Spinal cord (tissue), 10 donors: ENCODE measurements at places on chromosomes 6 and 20.

DNA sequence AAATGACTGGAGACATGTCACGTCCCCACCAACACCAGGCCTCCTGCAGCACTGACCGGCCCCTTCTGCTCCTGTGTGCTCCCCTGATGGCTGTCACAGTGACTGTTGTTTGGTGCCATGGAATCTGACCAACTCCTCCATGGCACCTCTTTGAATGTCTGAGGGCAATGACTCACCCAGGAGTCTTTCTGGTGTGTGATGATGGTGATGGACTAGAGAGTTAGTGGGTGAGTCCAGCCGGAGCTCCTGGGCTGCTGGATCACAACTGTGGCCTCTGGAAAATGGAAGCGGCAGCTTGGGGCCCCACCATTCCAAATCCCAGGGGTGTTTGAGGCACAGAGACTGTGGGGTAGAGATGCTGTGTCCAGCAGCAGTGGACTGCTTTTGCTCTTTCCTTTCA is 133.3 kb downstream of the TFAP2C start:
- H3K27me3 ChIP-seq: no peaks in the 10 kb centered on the region
- H3K4me3 ChIP-seq: no peak overlapping the region
- no peaks in the 10 kb centered on the region for H3K4me1 ChIP-seq

DNA sequence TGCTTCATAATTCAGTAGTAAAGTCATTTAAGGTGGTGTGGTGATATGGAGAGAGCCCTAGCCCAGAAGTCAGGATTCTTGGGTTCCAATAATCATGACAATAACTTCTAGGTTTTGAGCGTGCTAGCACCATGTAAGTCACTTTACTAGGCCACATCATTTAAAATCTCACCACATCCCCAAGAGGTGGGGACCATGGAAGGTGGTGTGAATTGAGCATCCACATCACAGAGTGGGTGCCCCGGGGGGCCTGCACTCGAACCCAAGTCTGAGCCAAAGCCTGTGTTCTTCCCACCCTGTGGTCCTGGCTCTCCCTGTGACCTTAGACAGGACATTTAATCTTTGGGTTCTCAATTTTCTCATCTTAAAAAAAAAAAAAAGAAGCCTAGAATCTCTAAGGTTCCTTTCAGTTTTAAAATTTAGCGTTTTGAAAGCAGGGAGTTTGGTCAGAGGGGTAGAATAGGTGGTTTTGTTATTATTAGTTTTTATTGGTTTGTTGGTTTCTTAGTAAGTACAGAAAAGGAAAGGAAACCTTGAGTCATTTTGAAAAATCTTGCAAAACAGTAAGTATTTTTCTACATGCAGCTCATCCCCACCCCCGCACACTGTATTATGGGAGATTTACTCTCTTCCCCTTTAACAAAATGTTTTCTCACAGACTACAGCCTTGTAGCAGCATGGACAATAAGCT is 26.4 kb downstream of the ARMC2 start:
- no peak for DNase-seq
- no peaks in the 10 kb centered on the region for H3K27me3 ChIP-seq
- H3K4me3 ChIP-seq: no peak overlapping the region
- H3K4me1 ChIP-seq: peaks cover 18% of the 10 kb centered on the region
- no peak overlapping the region for H3K27ac ChIP-seq

DNA sequence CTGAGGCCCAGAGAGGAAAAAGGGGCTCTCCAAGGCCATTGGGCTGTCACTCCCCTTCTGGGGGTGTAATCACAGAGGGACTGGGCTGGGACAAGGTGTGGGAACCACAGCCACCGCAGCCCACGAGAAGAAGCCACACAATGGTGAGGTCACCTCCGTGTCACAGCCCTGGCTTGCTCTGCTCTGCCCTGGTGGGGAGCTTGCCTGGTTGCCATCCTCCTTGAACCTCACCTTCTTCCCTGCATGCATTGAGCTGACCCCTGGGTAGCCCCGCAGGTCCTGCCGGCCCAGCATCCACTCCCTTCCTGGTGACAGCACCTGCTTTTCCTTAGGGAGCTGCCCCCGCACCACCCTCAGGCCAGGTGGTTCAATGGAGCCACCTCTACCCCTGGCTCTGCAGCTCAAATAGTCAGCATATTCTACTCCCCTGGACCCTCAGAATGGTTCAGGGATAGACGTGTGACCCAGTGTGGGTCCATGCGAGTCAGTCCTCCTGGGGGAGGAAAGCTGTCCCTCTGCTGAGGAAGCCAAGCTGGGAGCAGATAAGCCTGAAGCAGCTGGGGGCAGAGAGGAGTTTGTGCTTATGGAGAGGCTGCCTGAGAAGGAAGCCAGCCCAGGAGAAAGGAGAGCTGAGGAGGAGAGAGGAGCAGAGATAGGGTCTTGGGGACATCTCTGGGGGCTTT is 21.3 kb downstream of the RBM38 start:
- H3K4me1 ChIP-seq: no peaks in the 10 kb centered on the region
- H3K27ac ChIP-seq: no peak overlapping the region
- peaks cover 45% of the 10 kb centered on the region for H3K36me3 ChIP-seq
- H3K4me3 ChIP-seq: no peak overlapping the region
- no peak for DNase-seq
- no peaks in the 10 kb centered on the region for H3K27me3 ChIP-seq

GRCh38 chr6:150492941-150493340 is 106.7 kb upstream of the PLEKHG1 start:
- H3K27ac ChIP-seq: no peak overlapping the region
- no peak for DNase-seq
- no peaks in the 10 kb centered on the region for H3K27me3 ChIP-seq
- H3K36me3 ChIP-seq: no peaks in the 10 kb centered on the region
- no peaks in the 10 kb centered on the region for H3K4me1 ChIP-seq

DNA sequence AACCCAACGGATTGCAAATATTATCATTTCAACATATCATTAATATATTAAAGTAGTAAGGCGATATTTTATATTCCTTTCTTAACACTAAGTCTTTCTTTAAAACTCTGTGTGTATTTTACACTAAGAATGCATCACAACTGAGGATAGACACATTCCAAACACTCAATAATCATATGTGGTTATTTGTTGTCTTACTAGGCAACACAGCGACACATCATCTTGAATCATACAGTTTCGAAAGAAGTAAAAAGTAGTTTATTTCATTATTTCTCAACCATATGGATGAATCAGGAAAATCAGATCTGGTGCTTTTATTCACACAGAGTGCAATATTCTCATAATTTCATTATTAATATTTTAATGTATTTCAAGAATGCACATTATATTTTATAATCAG is 662.4 kb downstream of the EPHA7 start:
- no peaks in the 10 kb centered on the region for H3K36me3 ChIP-seq
- H3K27ac ChIP-seq: no peak overlapping the region
- no peak for DNase-seq
- no peaks in the 10 kb centered on the region for H3K27me3 ChIP-seq
- H3K4me1 ChIP-seq: no peaks in the 10 kb centered on the region

- H3K27me3 ChIP-seq: no peaks in the 10 kb centered on the region
- H3K36me3 ChIP-seq: no peaks in the 10 kb centered on the region
- no peak overlapping the region for H3K4me3 ChIP-seq
- no peak for DNase-seq
Measured at GRCh38 chr6:4180652-4181255, 45.4 kb upstream of the ECI2 start.

- no peaks in the 10 kb centered on the region for H3K27me3 ChIP-seq
- no peaks in the 10 kb centered on the region for H3K36me3 ChIP-seq
Measured at GRCh38 chr20:1491860-1492642, 831 bp upstream of the SIRPB2 start.

GRCh38 chr6:79173378-79173777 is 61.1 kb downstream of the HMGN3 start:
- H3K36me3 ChIP-seq: no peaks in the 10 kb centered on the region
- no peak overlapping the region for H3K27ac ChIP-seq
- H3K27me3 ChIP-seq: no peaks in the 10 kb centered on the region
- no peak for DNase-seq

- no peak overlapping the region for H3K4me3 ChIP-seq
- no peaks in the 10 kb centered on the region for H3K27me3 ChIP-seq
- peaks cover 68% of the 10 kb centered on the region for H3K36me3 ChIP-seq
- DNase-seq: no peak
Measured at GRCh38 chr20:64238851-64239387, 16.6 kb upstream of the PCMTD2 start.

- H3K36me3 ChIP-seq: no peaks in the 10 kb centered on the region
- H3K4me3 ChIP-seq: no peak overlapping the region
- no peaks in the 10 kb centered on the region for H3K4me1 ChIP-seq
- no peak overlapping the region for H3K27ac ChIP-seq
- DNase-seq: no peak
Measured at GRCh38 chr6:17250237-17250636, 30.9 kb upstream of the RBM24 start.

GRCh38 chr6:7085911-7086310 is 21.9 kb upstream of the RREB1 start:
- H3K4me1 ChIP-seq: peaks cover 8% of the 10 kb centered on the region
- DNase-seq: no peak
- H3K4me3 ChIP-seq: no peak overlapping the region
- H3K36me3 ChIP-seq: no peaks in the 10 kb centered on the region
- H3K27me3 ChIP-seq: no peaks in the 10 kb centered on the region

GRCh38 chr6:131058236-131058635 is 4.8 kb downstream of the EPB41L2 start:
- no peak overlapping the region for H3K27ac ChIP-seq
- H3K27me3 ChIP-seq: no peaks in the 10 kb centered on the region
- peaks cover 7% of the 10 kb centered on the region for H3K4me1 ChIP-seq
- H3K36me3 ChIP-seq: no peaks in the 10 kb centered on the region
- DNase-seq: no peak

DNA sequence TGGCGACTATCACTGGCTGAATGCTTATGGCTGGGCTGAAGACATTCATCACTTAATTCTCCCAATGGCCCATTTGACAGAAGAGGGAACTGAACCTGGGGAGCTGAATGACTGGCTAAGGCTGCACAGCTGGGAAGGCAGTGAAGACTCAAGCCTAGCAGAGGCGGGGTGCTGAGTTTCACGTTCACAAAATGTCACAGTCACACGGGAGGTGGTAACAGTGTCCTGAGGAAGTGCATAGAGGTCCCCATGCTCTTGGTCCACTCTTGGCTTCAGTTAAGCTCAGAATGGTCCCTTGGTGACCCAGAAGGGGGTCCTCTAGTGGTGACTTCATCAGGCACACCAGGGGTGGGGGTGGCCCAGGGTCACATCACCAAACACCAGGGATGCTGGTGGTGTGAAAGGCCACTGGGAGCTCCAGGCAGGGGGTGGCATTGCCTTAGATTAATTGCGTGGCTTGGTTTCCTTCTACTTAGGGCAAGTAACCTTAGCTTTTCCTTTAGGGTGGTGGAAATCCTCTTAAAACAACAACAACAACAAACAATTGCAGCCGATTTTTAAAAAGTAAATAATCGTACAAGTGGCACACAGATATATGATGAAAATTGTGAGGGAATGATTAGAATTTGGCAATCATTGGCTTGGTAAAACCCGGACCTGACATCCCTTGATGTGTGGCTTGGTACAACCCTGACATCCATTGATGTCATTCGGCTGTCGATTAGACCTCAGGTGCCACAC is 45.0 kb downstream of the SULF2 start:
- H3K4me3 ChIP-seq: no peak overlapping the region
- no peak overlapping the region for H3K27ac ChIP-seq
- DNase-seq: no peak
- peaks cover 18% of the 10 kb centered on the region for H3K4me1 ChIP-seq
- H3K27me3 ChIP-seq: peaks cover 3% of the 10 kb centered on the region
- H3K36me3 ChIP-seq: peaks cover 19% of the 10 kb centered on the region
